ENCODE measurements at places on chromosomes 16 and 17.

- DNase-seq = peak; percentile 55
These were observed 1.0 kb upstream of the SDK2 start for GRCh38 chr17:73645050-73645871.

- DNase-seq = peak; percentile 59
These were observed 39.4 kb upstream of the RAI1 start for GRCh38 chr17:17641621-17642409.

DNA sequence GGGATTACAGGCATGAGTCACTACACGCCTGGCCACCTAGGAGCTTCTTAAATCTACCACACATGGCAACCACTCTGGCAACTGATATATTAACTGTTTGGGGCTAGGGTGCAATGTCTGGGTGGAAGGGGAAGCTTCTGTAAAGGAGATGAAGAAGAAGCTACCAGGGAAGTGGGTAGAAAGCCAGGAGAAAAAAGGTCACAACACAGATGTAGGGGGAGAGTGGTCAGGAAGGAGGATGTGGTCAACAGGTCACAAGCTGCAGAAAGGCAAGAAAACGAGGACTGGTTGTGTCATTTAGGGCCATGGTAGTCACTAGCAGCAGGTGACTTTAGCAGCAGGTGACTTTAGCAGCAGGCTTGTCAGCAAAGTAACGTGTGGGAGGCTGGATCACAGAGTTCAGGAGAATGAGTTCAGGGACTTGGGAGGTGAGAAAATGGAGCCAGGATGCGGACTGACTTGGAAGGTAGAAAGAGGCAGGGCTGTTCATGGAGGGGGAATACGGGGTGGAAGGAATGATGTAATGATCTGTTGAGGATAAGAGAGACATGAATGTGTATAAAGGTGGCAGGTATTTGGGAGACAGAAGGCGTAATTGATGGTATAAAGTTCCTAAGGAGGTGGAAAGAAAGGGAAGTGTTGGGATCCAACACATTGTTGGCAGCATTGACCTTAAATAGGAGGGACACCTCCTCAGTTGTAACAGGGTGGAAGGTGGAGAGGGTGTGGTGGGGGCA lies 16.3 kb upstream of the WFIKKN2 start:
- no peak for DNase-seq

- DNase-seq = no peak
These were observed 88.2 kb downstream of the TBC1D16 start for GRCh38 chr17:79947351-79948031.

DNA sequence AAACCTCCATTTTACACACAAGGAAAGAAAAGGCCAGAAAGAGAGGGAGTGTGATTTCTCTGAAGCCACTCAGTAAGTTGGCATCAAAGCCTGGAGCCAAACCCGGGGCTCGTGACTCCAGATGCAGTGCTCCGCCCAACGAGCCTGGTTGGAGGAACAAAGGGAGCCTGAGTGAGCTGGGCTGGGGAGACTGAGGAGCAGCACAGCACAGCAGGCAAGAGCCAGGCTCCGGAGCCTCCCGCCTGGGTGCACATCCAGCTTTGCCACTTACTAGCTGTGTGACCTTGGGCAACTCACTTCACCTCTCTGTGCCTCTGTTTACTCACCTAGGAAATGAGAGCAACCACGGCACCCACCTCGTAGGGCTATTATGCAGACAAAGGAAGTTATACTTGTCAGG lies 5.6 kb downstream of the GSG1L start:
- no peak for DNase-seq

DNA sequence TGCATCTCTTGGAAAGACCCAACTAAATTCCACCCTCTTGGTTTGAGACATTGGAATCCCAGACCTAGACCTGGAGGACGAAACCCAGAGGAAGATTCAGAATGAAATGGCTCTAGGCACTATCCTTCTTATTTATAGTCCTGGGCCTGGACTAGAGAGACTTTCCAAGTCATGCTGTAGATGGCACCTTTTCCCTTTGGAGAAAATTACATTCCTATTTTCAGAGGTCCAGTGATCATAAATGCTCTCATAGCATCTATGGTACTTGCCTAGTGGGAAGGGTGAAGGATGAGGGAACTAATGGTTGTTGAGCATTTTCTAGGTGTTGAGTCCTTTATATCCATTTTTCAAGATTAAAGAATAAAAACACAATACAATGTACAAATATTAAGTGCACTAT lies 37.1 kb downstream of the SPACA3 start:
- no peak for DNase-seq

- DNase-seq = peak; percentile 95
These were observed at the start of gene MNT for GRCh38 chr17:2400877-2401425. TSS of gene MNT (minus strand) at chr17:2401060. CDS start at chr17:2400712, 348 bp downstream.

DNA sequence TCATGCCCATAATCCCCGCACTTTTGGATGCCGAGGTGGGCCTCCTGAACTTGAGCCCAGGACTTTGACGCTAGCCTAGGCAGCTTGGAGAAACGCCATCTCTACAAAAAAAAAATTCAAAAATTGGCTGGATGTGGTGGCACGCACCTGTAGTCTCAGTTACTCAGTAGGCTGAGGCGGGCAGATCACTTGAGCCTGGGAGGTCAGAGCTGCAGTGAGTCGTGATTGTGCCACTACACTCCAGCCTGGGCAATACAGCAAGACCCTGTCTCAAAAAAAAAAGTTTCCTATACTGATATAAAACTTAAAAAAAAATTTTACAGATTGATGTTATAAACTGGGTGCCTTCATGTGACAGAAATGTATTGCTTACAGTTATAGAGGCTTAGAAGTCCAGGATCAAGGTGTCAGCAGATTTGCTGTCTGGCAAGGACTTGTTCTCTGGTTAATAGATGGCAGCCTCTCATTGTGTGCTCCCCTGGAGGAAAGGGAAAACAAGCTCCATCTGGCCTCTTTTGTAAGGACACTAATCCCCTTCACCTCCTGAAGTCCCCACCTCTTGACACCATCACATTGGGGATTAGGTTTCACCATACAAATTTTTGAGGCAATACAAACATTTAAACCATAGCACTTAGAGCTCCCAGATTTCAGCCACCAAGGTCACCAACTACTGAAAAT lies 8.5 kb upstream of the CES3 start:
- DNase-seq = peak; percentile 49

DNA sequence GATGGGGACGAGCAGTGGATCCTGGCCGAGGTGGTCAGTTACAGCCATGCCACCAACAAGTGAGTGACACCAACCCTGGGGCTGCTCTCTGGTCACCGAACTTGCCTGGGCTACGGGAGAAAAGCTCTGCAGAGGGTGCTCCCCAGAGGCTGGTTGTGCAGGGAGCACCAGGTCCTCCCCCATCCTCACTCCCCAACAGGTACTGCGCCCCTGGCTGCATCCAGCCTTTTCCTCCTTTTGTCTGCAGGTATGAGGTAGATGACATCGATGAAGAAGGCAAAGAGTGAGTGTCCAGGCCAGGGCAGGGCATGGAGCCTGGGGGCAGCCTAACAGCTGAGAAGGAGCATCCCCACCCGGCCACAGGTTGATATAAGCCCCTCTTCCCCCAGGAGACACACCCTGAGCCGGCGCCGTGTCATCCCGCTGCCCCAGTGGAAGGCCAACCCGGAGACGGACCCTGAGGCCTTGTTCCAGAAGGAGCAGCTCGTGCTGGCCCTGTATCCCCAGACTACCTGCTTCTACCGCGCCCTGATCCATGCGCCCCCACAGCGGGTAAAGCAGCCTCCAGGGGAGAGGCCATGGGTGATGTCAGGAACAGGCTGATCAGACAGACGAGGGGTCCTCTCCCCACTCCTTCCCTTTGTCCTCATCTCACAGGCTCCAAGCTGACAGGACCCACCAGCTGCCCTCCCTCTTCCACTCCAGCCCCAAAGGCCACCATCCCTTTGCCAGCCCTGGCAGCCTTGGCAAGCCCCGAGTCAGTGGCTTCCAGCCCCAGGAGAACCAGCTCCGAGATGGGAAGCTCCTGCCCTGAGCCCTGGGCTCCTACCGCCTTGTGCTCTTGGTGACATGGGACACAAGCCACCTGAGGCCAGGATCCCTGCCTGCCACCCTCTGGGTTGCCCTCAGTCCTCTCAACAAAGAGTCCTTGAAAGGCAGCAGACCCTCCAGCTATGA lies 6.2 kb downstream of the SULT1A2 start:
- DNase-seq = no peak

DNA sequence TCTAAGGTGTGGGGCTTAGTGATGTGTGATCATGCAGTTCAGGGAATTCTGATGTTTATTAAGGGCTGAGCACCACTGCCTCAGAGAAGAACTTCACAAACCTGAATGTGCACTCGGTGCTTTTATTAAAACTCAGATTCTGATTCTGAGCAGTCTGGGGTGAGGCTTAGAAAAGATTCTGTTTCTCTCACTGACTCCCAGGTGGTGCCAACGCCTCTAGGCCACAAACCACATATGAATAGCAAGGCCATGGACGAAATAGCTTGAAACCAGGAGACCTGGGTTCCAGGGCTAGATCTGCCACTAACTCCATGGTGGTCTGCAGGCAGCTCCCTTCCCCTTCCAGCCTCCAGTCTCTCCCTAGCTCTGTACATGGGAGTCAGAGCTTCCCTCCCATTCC lies 169.1 kb downstream of the HS3ST3B1 start:
- DNase-seq = no peak

GRCh38 chr17:27532269-27533263 lies 76.3 kb downstream of the KSR1 start:
- no peak for DNase-seq

GRCh38 chr17:44348234-44348987 lies 3.3 kb downstream of the GRN start:
- DNase-seq = no peak

- DNase-seq = no peak
These were observed 30.7 kb upstream of the ICAM2 start for GRCh38 chr17:64051153-64051552.

DNA sequence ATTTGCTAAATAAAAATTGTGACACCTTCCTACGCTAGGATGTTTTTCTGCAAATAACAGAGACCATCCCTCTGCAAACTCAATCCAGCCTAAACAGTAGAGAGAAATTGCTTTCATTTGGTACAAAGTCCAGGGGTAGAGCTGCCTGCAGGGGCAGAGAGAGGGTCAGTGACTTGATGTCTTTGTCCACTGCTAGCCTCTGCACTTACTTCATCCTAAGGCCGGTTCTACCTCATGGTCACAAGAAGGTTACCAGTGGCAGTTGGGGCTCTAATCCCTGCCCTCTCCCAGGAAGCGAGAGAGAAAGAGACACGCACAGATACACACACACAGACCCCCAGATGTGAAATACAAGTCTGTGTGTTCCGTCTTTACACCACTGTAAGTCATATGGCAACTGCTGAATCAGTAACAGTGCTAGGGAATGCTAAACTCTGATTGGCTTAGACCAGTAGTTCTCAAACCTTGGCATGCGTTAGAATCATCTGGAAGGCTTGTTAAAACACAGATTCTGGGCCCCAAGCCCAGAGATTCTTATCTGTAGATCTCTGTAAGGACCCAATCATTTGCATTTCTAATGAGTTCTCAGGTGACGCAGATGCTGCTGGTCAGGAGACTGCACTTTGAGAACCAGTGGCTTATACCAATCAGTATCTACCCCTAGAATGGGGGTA lies 13.1 kb upstream of the LPCAT2 start:
- no peak for DNase-seq

- DNase-seq = no peak
These were observed 237.8 kb downstream of the PRKCA start for GRCh38 chr17:66540131-66540781.
